ENCODE measurements at places on chromosomes 6 and 20. TPM values are rescaled to one million over a fixed set of nuclear protein-coding genes. Genes with fewer than 3 reads are reported as not detected.

ABCC10 gene
- polyA plus RNA-seq = 17.9 TPM

ZSCAN23 gene
- polyA plus RNA-seq = 2.1 TPM

GPRC6A gene
- not detected for polyA plus RNA-seq

SAMD10 gene
- 0.75 TPM for polyA plus RNA-seq

ERVFRD-1 gene
- polyA plus RNA-seq = not detected

TTK gene
- 15.3 TPM for polyA plus RNA-seq

DNA sequence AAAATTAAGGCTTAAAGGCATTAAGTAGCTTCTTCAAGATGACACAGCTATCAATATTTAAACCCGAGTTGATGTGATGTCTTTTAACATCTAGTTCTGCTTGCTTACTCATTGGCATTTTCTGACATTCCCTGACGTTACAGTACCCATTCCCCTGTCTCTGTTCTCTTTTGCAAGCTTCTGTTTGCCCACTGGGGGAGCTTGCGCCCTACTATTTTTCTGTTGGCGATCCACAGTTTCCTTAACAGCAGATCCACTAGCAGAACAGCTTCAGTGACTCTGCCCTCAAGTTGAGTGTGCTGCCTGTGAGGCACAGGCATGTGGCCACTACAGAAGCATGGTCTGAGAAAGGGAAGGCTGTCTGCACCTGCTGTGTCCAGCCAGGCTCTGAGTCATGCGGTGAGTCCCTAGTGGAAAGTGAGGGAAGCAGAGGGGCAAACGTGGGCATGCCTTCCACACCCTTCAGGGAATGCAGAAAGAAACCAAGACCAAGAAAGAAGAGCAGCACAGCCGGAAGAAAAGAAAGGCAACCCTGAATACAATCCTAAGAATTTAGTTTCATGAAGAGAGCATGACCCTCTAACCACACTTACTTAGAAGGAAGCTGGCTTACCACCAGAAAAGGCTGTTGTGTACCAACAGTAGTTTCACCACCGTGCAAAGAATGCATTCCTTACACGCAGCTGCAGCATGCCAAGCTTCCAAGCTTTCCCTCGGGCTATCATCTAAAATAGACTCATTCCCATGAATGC lies 97.7 kb upstream of the VGLL2 start:
- peak overlapping the region; percentile 35 for H3K27ac ChIP-seq
- H3K4me3 ChIP-seq = no peak overlapping the region
- no peaks in the 10 kb centered on the region for H3K36me3 ChIP-seq

- no peaks in the 10 kb centered on the region for H3K27me3 ChIP-seq
- no peaks in the 10 kb centered on the region for H3K36me3 ChIP-seq
- H3K27ac ChIP-seq = no peak overlapping the region
- no peak for DNase-seq
- peaks cover 6% of the 10 kb centered on the region for H3K4me1 ChIP-seq
Observed at GRCh38 chr6:127912914-127913313, 12.1 kb upstream of the THEMIS start.

DNA sequence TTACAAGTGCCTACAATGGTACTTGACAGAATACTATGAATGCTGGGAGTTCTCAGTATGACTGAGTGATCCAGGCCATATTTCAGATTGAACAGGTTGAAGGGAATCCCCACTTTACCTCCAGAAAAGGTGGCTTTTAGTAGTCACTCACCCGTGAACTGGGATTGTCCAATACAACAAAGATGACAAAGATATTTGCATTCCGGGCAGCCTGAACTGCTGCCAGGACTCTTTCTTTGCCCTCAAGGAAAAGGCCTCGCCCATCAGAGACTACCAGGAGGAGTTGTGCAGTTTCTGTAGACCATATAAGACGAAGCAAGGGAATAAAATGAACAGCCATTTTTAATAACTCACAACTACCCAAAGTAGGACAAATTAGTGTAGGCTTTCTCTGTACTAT lies 6.3 kb upstream of the LYRM2 start:
- H3K36me3 ChIP-seq = peaks cover 19% of the 10 kb centered on the region
- H3K27ac ChIP-seq = no peak overlapping the region
- peaks cover 8% of the 10 kb centered on the region for H3K4me1 ChIP-seq
- no peaks in the 10 kb centered on the region for H3K27me3 ChIP-seq
- DNase-seq = no peak

- H3K27ac ChIP-seq = no peak overlapping the region
- no peaks in the 10 kb centered on the region for H3K36me3 ChIP-seq
- H3K27me3 ChIP-seq = peaks cover 84% of the 10 kb centered on the region
- peak overlapping the region; percentile 71 for H3K4me3 ChIP-seq
- DNase-seq = no peak
Observed at GRCh38 chr20:21100578-21101452, 5.3 kb downstream of the LINC00237 start.

DNA sequence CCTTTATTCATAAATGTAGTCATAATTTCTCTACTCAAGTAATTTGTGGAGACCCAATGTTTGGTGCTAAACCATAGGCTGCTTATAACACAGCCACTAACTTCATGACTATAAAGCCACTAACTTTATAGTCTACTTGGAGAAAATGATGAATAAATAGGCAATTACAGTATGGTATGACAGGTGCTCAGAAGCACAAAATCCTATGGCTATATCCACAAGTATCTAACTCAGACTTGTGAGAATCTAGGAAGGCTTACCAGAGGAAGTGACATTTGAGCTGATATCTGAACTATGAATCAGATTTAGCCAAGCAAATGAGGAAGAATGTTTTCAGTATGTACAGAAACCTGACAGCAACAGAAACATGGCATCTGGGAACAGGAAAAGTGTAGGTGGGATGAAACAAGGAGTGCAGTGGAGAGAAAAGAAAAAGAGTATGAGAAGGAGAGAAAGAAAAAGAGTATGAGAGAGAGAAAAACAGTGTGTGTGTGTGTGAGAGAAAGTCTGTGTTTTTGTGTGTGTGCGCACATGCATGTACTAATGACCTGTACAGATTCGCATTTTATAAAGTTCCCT lies 59.9 kb downstream of the REV3L start:
- H3K27ac ChIP-seq = no peak overlapping the region
- no peak overlapping the region for H3K4me3 ChIP-seq
- no peaks in the 10 kb centered on the region for H3K27me3 ChIP-seq
- no peak for DNase-seq
- H3K36me3 ChIP-seq = no peaks in the 10 kb centered on the region

GRCh38 chr6:35804996-35805736 lies at the start of gene LHFPL5:
Gene LHFPL5, plus strand, starts transcription at chr6:35805352. Its CDS starts 319 bp downstream, at chr6:35805671.
- no peaks in the 10 kb centered on the region for H3K4me1 ChIP-seq
- no peak within 1 kb of the TSS for H3K4me3 ChIP-seq
- no peak for DNase-seq

DNA sequence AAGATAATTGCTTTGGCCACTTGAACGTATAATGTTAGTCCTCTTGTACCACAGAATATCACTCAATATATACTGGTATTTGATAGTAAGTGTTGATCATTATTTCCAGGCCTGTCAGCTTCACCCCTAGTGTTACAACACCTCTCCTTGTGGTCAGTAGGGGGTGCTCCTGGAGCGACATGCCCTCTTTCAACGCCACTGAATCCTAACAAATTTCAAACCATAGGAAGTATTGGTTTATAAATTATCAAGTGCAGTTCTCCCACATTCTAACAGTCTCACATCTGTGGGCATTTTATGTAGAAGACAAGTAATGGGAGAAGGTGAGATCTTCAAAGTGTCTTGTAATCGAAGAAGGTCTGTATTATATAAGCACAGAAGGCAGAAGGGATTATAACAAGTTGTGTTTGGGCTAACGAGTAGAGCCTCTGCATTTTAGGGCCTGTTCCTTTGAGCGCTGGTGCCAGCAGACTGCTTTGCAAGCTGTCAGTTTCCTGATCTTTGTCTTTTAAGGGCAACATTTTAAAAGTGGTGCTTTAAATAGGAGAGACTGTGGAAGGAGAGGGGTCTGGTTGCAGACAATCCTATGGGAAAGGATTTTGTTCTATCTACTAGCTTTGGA lies 57.1 kb upstream of the CEP162 start:
- no peaks in the 10 kb centered on the region for H3K36me3 ChIP-seq
- no peak for DNase-seq
- H3K27me3 ChIP-seq = no peaks in the 10 kb centered on the region
- no peak overlapping the region for H3K27ac ChIP-seq

DNA sequence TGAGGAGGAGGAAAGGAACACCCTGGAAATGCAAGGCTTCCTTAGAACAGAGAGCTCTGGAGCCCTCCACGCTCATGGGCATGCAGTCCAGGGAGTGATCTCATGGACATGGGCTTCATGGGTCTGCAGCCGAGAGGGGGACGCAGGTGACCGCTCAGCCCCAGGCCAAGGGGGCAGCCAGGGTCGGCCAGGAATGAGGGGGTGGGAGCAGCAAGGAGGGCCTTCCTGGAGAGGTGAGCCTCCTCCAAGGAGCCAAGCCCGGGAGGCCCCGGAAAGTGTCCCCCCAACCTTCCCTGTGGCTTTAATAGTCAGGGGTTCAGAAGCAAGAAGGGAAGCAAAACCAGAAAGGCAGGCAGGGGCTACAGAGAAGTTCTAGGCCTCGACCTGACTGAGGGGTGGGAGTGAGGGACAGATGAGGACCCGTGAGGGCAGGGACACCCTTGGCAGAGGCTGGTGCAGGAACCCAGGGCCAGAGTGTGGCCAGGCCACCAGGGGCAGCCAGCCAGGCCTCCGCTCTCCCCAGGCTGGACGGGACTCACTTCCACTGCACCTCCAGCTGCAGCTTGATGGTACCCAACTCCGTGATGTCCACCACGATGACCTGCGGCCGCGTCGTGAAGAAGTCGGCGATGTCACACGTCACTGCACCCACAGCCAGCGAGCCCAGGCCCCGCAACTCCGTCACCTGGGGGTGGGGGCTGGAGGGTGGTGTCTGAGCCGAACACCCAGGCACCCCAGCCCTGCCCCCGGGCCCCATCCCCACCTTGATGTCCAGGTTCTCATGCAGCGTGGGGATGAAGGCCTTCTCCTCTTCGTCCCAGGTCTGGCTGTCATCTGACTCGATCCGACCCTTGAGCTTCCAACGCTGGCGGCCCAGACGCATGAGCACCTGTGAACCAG lies 83.2 kb downstream of the RIPOR3 start:
- no peaks in the 10 kb centered on the region for H3K27me3 ChIP-seq
- no peaks in the 10 kb centered on the region for H3K36me3 ChIP-seq
- no peaks in the 10 kb centered on the region for H3K4me1 ChIP-seq
- H3K4me3 ChIP-seq = no peak overlapping the region

GRCh38 chr6:98839781-98840361 lies 5.5 kb downstream of the POU3F2 start:
- H3K4me3 ChIP-seq = no peak overlapping the region
- no peak for DNase-seq
- peaks cover 88% of the 10 kb centered on the region for H3K27me3 ChIP-seq
- no peaks in the 10 kb centered on the region for H3K36me3 ChIP-seq
- H3K27ac ChIP-seq = no peak overlapping the region
- peaks cover 3% of the 10 kb centered on the region for H3K4me1 ChIP-seq

DNA sequence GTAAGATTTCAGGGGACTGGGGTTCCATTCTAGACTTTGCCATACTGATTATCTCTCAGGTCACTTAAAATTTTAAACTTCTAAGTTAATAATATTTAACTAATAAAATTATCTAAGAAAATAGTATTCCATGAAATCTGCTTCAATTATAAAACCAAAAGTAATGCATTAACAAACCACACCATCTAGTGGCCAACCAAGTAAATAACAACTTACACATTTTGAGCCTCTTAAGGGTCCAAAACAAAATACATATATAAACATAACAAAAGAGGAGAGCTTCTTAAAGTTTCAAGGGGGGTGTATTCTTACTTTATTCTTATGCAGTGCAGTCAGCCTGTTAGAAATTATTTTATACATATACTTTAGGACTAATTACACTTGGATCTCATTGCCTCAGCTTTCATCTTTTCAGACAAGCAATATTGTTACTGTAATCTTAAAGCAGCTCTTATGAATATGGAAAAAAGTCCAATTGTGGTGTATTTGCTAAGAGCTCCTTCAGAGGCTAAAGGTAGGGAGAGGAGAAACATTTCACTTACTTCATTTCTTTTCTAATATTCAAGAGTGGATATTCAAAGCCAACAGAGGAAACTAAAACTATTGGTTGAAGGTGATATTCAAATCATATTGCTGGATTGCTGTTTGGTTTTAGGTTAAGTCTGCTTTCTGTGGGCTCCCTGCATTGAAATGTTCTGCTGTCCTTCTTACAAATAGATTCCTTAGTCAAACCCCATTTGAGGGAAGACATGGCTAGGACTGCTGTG lies 199.7 kb upstream of the SIM1 start:
- peaks cover 11% of the 10 kb centered on the region for H3K4me1 ChIP-seq
- no peak overlapping the region for H3K4me3 ChIP-seq
- H3K27ac ChIP-seq = no peak overlapping the region
- no peaks in the 10 kb centered on the region for H3K36me3 ChIP-seq

GRCh38 chr6:28646650-28647049 lies 121.0 kb downstream of the GPX5 start:
- H3K27ac ChIP-seq = no peak overlapping the region
- H3K4me1 ChIP-seq = peaks cover 8% of the 10 kb centered on the region
- no peak overlapping the region for H3K4me3 ChIP-seq

DNA sequence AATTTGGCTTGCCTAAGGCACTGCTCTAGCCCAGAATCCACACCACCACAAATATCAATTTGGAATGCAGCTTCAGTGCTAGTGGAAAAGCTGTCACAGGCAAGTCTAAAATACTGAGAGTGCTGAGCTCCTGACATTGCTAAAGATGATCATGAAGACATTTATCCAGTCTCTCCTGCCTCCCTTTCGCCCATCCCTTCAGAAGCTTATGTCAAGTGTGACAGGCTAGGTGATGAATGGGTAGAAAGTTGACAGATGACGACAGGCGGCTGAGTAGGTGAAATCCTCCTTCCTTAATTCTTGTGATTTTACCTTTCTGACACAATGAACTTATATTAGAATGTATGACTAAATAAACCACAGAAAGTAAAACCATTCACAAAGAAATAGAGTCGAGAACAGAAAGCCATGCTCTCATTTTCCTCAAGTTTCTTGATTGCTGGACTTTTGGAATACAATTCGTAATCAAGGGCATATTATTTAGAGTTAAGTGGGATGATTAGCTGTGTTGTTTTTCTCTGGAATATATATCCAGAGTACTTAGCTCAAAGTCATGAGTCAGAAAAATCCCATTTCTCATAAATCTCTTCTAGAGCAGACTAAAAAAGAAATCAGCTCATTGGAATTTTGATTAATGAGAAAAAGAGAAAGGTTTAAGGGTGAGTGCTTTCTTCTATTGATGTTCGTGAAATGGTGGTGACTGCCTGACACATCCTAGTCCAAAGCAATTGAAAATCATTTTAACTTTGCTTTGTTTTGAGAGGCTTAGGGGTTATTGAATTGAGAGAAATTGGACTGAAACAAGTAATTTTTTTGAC lies 1228.2 kb upstream of the CITED2 start:
- H3K27me3 ChIP-seq = no peaks in the 10 kb centered on the region
- H3K4me1 ChIP-seq = no peaks in the 10 kb centered on the region
- H3K36me3 ChIP-seq = no peaks in the 10 kb centered on the region
- DNase-seq = no peak
- H3K27ac ChIP-seq = no peak overlapping the region
- no peak overlapping the region for H3K4me3 ChIP-seq

DNA sequence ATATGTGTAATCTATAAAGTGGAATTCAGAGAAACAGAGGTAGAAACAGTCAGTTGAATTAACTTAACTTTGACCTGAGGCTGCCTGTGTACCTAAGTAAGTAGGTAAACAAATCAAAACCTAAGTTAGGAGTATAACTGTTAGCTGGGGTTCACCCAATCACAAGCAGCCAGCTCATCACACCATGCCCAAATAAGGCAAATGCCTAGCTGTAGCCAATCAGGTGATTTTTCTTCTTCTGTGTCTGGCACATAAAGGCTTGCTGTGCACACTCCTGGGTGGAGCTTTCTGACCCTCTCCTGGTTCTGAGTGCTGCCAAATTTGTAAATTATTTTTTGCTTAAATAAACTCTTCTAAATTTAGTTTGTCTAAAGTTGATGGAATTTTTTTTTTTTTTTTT lies 54.7 kb upstream of the TRIM39 start:
- peaks cover 9% of the 10 kb centered on the region for H3K27me3 ChIP-seq
- H3K27ac ChIP-seq = no peak overlapping the region
- no peak for DNase-seq
- no peaks in the 10 kb centered on the region for H3K36me3 ChIP-seq
- no peak overlapping the region for H3K4me3 ChIP-seq

Data from keratinocyte (primary cell).